ENCODE measurements at places on chromosomes 6 and 20. TPM values are rescaled to one million over a fixed set of nuclear protein-coding genes. Genes with fewer than 3 reads are reported as not detected.

- DNase-seq, result no peak
These were observed 127.0 kb downstream of the PACRG start for GRCh38 chr6:162854734-162855191.

DNA sequence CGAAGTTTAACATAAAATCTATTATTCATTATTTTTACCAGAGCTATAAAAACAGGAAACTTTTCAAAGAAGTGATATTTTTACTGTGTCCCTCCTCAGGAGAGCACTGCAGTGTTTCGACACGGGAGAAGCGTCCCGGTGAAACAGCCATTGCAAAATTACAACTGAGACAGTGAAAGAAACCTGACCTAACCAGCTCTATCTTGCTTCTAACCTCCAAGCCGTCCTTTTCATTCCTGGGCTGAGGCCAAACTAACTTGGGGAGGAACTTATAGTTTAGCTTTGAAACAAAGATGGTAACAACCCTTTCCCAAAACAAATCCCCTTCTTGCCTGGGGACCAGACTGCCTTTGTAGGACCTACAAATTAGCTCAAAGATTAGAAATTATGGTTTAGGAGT, 79.2 kb downstream of the WDR27 start:
- DNase-seq, result peak; percentile 35

- DNase-seq, result no peak
These were observed 89.7 kb upstream of the QKI start for GRCh38 chr6:163324688-163325389.

LAMA4 gene
- 54.0 TPM for total RNA-seq

DNA sequence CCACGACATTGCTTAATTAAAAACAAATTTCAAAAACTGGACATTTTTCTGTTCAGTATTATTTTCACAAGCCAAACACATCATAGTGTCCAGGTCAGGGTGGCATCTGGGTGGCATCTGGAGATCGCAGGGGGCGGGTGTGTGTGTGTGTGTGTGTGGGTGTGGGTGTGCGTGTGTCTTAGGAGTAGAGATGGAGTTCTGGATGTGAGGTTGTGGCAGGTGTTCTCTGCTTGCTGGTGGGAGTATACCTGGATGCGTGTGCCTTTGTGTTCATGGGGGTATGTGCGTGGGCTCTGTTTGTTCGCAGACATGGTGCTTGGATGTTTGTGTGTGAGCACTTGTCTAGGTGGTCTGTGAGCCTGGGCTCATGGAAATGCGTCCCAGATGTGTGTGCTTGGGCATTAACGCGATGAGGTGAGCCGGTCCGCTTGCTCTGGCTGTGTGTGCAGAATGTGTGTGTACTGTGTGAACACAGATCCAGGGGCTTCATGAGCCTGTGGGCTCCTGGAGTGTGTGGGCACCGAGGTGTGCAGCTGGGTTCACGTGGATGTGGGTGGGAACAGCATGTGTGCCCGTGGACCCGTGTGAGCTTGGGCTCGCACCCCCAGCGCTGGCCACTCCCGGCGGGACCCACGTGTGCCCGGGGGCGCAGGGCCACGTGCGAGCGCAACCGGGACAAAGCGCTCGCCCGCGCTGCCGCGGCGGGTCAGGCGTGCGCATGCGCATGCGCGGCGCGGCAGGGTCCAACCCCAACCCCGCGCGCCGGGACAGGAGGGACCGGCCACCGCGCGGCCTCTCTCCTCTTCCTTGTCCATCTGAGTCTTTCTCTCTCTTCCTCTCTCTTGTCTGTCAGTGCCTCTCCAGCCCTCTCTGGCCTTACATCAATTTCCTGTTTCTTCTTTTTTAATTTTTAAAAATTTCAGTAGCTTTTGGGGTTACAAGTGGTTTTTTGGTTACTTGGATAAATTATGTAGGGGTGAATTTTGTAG, 60.4 kb downstream of the SRC start:
- no peak for DNase-seq

DNA sequence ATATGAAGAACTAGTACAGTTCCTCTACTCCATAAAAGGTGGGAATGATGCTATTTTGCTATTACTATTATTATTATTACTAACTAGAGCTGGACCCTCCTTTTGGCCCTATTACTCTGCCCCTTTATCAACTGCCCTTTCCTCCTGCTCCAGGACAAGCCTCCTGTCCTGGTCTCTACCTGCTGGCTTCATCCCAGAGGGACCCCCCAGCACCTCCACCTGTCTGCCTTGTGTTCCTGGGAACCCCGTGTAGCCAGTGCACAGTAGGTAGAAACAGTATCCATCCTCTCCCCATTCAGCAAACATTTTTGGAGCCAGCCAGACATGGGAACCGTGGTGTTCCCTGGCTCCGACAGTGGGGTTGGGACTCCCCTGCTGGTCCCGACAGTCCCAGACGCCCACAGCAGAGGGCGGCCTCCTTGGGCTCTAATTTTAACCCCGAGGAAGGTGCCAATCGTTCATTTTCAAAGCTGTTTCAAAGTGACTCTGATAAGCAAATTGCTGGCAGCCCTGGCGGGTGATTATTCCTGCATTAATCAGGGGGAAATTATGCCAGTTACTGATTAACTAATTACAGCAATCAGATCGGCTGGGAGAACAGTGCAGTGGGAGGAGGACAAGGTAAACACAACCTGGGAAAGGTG, 44.2 kb upstream of the MDGA1 start:
- no peak for DNase-seq

GRCh38 chr6:118218156-118218555, 311.1 kb downstream of the SLC35F1 start:
- DNase-seq, result no peak

DNA sequence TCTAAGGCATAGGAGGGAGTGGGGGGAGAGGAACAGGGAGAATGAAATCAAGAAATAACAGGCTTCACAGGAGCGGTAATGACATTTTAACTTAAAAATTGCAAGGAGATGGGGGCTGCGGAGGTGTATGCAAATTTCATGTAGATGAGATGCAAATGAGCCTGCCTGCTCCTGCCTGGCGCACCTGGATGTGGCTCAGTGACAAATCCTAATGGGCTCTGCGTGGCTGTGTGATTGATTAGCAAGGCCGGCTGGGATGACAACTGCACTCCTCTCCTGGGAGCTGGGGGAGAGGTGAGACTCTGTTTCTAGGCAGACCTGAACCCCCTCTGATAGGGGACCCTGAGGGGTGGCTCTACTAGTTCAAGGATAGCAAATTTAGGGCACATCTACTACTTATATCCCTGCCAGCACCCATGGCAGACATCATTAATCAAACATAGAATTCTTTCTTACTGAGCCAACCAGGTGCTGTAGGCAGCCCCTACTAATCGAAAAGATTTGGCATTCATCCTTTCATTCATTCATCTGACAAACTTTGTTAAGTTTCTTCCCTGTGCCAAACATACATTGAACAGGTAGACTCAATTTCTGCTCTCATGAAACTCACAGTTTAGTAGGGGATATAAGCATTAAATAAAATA, 38.4 kb upstream of the TGM2 start:
- DNase-seq, result no peak

- no peak for DNase-seq
These were observed 5.9 kb downstream of the HCRTR2 start for GRCh38 chr6:55180258-55180657.

GRCh38 chr6:34906826-34907225, 17.8 kb downstream of the ANKS1A start:
- DNase-seq, result no peak

GRCh38 chr6:1890071-1890470, 280.4 kb downstream of the FOXC1 start:
- DNase-seq, result no peak

DNA sequence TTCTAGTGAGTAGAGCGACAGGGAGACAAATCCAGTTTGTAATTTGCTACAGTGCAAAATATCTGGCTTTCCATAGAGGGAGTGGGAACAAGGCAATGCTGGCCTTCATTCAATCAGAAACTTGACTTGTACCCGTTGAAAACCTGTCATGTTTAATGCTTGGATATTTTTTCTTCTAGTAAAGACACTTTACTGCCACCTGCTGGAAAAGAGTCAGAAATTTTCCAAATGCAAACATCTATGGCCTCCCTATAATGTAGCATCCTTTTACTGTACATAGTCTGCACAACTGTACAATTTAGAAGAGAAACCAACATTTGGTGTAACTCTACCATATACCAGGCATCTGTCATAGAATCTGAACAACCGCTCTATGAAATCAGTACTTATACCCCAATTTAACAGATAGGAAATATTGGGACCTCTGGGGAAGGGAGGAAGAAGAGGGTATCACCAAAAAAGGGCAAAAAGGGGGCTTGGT, 16.7 kb upstream of the TBC1D20 start:
- DNase-seq, result no peak

Measured in breast epithelium (tissue), 4 donors.